CD4-positive, alpha-beta memory T cell (primary cell): ENCODE measurements at places on chromosomes 7 and 10.

DNA sequence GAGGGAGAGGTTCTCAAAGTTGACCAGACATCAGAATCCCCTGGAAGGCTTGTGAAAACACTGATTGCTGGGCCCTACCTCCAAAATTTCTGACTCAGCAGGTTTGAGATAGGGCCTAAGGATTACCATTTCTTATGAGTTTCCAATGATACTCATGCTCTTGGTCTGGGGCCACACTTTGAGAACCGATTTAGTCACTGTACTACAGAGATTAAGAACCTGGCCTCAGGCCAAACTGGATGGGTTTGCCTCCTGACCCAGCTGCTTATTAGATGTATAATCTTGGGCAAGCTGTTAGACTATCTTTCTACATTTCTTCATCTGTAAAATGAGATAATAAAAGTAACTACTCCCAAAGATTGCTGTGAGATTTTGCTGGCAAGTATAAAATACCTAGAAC, 77.1 kb upstream of the SCIN start:
- DNase-seq: no peak

DNA sequence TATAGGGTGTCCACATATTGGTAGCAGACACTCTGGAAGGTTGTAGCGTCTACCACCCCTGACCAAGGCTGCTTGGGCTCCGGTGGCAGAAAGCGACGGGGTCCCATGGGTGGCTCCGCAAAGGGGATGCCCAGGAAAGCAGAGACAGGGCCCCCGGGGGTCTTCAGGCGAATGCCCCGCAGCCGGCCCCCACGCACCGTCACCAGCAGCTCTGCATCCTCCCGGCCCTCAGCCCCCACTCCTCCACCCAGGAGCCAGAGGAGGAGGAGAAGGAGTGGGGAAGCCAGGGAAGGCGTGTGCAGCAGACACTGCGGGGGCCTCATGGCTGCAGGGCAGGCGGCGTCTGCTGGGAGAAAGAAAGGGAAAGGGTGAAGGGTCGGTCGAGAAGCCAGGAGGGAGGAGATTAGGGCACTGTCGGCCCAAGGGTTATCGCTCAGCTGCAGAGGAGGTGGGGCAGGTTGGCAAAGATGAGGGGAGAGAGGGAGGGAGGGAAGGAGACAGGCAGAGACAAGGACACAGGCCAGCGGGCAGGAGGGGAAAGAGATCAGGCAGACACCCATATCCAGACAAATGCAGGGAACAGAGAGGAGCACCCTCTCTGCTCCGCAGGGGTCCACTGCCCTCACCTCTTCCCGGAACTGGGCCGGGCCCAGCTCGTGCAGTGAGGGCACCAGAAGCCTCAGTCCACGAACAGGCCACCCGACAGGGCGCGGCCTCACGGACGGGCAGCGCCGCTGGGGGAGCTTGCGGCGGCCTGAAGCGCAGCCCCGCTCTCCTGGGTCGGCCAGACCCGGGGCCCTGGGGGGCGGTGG, 1.6 kb downstream of the ACHE start:
- no peak for DNase-seq

DNA sequence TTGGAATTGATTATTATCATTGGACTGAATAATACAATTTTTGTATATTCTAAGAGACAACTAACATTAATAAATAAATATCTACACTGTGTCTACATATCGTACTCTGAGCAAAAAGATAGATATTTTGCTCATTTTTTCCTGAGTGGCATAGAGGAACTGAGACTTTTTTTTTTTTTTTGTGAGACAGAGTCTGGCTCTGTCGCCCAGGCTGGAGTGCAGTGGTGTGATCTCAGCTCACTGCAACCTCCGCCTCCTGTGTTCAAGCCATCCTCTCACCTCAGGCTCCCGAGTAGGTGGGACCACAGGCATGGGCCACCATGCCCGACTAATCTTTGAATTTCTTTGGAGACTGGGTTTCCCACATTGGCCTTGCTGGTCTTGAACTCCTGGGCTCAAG, 14.0 kb downstream of the KMT2E start:
- DNase-seq: no peak

- DNase-seq: peak; percentile 59
These were observed 3.3 kb downstream of the XPNPEP1 start for GRCh38 chr10:109920016-109920415.

- no peak for DNase-seq
These were observed 4.6 kb downstream of the SH2B2 start for GRCh38 chr7:102291056-102291915.

DNA sequence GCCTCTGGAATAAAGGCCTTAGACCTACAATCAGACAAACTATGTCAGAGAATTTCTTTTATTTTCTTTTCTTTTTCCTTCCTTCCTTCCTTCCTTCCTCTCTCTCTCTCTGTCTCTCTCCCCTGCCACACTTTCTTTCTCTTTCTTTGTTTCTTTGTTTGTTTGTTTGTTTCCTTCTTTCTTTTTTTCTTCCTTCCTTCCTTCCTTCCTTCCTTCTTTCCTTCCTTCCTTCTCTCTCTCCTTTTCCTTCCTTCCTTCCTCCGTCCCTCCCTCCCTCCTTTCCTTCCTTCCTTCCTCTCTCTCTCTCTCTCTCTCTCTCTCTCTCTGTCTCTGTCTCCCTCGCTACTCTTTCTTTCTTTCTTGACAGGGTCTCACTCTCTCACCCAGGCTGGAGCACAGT, 242.6 kb downstream of the GATA3 start:
- no peak for DNase-seq

- DNase-seq: no peak
These were observed 200.1 kb downstream of the PTPRN2 start for GRCh38 chr7:158387546-158387891.

DNA sequence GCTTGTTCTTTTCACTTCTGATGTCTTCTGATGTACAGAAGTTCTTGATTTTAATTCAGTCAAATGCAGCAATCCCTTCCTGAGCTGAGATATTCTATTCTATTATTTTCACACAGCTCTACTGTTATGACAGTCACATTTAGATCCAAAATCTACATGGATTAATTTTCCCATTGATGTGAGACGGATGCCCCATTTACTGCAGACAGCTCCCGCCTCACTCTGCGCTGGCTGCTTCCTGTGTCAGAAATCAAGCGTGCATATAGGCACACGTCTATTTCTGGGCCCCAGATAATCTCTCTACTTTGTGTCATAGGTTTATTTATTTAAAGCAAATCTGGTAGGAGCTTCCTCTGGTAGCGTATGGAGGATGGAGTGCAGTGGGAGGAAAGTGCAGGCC, 6.7 kb downstream of the BNIP3 start:
- no peak for DNase-seq

DNA sequence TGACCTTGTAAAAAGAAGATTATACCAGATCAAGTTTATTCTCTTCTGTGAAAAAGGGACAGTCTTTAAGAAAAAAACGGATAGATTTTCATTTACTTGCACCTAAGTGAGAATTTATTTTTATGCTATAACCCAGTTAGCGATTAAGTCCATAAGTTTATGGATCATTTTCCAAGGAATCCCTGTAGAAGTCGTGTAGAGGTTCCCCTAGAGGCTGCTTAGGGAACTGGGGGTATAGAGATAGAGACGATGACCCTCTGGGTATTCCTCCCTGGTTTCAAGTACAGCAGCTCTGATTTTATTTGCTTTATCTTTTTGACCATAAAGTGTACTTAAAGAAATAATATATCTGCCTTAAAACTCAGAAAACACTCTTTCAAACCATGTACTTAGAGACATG, 648.4 kb upstream of the LRRTM3 start:
- DNase-seq: no peak

GRCh38 chr7:105098863-105099515, 85.0 kb downstream of the KMT2E start:
- DNase-seq: no peak

GRCh38 chr10:52284416-52285013, 29.6 kb upstream of the DKK1 start:
- DNase-seq: no peak

DNA sequence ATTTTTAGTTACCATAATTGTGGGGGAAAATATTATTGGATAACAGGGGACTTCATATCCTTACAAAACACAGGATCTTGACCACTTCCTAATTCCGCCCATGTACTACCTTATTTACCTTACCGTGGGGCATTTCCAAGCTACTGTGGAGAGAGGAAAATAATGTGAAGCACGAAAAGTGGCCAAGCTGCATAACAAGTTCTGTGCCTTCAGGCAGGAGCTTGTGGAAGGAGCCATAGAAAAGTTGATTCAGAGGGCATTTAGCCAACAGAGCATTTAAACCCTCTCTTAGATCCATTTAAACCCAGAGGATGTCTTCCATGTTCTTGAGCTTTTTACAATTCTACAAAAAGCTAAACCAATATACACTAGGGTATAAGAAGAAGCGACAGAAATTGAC, 41.6 kb downstream of the DNAJB9 start:
- no peak for DNase-seq

DNA sequence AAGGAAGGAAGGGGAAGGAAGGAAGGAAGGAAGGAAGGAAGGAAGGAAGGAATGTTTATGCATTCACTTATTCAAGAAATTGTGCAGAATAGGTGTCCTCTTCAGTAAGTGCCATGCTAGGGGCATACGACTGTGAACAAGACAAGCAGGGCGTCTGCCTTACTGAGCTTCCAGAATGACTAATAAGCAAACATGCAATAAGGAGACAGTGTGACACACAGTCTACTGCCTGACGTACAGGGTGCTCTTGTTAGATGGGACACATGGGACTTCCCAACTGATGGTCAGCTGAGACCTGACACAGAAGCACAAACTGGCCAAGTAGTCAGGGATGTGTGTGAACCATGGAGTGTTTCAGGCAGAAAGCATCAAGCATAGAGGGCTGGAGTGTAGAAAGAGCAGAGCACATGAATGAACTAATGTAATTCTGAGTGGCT, 18.2 kb downstream of the DNAJC12 start:
- no peak for DNase-seq

- no peak for DNase-seq
These were observed 375.8 kb downstream of the REEP3 start for GRCh38 chr10:63896992-63897391.

DNA sequence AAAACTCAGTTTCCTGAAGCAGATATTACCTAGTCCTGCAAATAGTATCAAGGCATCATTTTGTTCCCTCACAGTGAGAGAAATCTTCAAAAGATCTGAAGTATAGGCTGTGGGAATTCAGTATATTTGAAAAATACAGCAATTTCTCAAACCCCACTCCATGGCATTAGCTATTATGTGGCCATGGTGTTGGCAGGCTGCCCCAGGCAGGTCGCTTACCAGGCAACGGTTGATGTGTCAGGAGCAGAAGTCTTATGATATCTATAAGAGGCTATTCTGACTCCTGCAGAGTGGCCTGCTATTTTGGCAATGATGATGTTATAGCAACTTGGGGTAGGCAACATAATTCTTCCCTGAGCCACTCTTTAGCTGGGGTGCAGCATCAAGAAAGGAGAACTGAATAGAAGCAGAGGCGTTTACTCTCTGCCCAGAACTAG, 187.9 kb downstream of the PLXDC2 start:
- no peak for DNase-seq

DNA sequence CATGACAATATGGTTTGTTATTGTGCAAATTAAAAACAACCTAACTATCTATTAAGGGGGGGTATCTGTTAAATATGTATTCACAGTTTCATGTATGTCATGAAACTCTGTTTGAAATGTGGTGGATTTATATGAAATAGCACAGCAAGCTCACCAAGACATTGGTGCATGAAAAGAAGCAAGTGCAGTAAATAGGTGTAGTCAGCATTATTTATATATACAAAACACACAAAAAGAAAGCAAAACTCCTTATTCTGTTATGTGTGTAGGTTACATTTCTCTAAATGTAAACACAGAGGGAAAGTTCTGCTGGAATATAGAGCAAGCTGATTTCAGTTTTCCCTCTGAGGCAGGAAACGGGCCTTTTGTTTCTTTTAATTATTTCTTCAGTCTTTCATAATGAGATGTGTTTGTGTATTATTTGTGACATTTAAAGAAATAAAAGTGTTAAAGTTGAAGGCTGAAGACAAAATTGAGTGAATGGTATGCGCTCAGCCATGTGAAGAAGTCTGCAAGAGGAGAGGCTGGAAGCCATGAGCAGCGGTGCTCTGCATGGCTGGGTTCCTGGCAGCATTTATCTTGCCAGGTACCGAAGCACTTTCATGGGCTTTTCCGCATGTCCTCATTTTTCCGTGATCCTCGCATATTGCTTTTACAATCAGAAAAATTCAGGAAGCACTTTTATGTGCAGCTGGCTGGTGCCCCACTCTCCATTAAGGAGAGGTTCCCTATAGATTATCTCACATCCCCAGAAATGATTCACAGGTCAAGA, 38.5 kb downstream of the GRID1 start:
- no peak for DNase-seq

DNA sequence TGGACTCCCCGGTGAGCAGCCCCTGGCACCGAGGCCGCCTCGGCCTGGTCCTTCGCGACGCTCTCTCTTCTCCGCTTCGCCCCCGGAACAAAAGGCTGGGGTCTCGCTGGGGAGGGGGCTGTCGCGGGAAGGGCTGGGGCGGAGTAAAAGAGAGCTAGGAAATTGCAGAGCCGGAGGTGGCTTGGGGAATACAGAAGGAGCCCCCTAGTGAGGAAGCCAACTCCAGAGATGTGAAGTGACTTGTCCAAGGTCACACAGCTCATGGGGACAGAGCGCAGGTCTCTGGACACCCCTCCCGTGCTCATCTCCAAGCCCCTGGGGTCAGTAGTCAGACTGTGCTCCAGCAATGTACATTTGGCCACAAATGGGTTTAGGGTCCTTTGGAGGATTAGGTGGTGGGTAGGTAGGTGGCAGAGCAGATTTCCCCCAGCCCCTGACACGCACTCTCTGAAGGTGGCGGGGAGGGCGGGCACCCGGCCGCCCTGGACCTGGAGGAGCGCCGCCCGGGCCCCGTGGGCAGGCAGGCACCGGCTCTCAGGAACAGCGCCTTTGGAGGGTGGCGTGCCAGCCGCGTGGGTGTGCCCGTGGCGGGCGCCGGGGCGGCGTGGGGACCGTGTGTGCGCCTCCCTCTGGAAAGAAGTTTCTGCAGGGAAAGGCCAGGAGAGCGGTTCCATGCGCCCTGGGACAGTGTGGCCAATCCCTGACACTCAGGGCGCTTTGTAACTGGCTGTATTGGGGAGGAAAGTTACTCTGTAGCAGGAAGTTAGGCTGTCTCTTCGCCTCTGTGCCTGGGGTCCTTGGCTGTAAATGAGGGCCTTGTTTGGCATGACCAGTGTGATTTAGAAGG, 910 bp downstream of the WIPF3 start:
- no peak for DNase-seq

DNA sequence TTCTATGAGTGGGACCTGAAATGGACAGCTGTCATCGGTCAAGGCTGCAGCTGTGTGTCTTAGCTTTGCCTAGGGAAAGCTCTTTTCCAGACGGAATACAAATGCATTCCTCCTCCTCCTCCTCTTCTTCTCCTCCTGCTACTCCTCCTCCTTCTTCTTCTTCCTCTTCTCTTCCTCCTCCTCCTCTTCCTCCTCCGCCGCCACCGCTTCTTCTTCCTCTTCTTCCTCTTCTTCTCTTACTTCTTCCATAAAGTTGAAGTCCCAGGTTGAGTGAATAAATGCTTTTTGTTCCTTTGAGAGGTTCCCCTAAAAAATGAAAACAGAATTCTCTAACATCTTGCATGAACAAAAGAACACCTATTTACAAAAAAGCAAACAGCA, 28.7 kb downstream of the KLF6 start:
- DNase-seq: no peak
